ENCODE measurements at places on chromosomes 13 and 19.

- no peak for DNase-seq
These were observed 16.0 kb downstream of the UBE2L5 start for GRCh38 chr13:30438286-30438685.

DNA sequence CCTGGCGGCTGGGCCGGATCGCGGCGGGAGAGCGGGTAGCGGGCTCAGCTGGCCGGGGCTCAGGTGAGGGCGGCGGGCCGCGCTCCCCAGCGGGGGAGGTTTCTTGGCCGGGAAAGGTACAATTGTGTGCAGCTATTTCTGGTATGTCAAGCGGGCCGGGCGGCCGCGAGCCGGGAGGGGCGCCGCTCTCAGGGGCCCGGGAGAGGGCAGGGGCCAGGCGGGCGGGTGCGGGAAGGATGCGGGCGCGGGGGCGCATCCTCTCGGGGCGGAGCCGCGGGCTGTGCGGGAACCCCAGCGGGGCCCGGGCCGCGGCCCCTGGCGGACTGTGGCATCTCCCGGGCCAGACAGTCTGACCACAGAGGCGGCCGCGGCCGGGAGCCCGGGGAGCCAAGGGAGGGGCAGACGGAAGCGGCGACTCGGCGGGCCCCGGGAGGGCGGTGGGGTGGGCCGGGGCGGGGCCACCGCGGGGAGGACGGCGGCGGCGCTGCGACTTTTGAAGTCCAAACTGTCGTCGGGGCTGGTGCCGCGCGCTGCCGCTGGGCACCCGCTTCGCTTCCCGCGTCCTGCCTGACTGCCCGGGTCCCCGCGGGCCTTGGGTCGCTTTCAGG lies at the start of gene LMO7:
Gene LMO7 (plus strand): TSS at position 503 of the 608 bp plus-strand sequence. CDS start 328 bp downstream, outside the sequence.
- DNase-seq: no peak

GRCh38 chr19:6705931-6706632 lies 14.4 kb downstream of the C3 start:
- no peak for DNase-seq

- DNase-seq: no peak
These were observed 1618.7 kb downstream of the OLFM4 start for GRCh38 chr13:54647275-54647674.

DNA sequence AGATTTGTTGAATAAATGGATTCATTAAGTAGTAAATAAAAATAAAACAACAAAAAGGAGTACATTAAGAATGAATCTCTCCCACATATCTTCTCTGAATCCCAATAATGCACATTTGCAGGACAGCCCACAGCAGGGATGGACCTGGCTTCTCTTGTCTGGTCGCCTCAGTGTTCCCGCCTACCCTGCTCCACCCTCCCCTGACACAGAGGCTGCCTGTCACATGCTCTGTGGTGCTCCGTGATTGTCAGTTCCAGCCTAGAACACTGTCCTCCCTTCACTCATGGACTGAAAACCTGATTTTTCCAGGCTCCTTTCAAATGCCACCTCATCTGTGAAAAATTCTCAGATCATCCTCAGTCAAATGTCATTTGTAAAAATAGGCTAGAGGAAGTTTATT lies 94.5 kb upstream of the GPR12 start:
- no peak for DNase-seq

DNA sequence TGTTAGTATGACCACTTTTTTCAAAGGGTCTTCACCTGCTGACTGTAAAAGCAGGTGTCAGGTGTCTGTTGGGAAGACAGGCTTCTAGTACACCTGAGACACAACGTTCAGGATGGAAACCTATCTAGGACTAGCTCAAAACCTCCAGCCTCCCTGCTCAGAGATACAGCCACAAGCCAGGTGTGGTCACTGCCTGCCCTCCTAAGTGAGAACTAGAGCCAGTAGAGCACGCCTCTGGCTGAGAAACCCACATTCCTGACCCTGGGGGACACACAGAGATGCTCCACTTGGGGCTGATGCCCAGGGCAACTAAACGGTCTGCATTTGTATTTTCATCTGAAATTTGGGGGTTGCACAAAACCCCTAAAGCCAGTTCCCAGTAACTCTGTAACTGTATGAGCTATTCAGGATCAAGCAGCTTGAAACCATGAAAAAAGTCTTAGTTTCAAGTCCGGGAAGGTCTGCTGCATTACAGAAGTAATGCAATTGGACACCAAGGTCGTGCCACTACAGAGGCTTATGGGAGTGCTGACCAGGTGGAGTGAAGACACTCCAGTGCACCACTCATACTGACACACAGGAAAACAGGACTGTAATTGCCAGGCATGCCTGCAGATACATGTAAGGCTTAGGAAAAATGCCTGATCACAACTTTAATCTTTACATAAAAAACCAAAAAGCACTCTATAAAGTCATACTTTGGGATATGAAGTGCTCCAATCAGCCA lies 27.8 kb downstream of the ANKRD10 start:
- DNase-seq: no peak

- no peak for DNase-seq
These were observed 106.1 kb downstream of the HSPH1 start for GRCh38 chr13:31055589-31055988.

GRCh38 chr19:44646049-44646416 lies 2.3 kb downstream of the PVR start:
- DNase-seq: no peak

DNA sequence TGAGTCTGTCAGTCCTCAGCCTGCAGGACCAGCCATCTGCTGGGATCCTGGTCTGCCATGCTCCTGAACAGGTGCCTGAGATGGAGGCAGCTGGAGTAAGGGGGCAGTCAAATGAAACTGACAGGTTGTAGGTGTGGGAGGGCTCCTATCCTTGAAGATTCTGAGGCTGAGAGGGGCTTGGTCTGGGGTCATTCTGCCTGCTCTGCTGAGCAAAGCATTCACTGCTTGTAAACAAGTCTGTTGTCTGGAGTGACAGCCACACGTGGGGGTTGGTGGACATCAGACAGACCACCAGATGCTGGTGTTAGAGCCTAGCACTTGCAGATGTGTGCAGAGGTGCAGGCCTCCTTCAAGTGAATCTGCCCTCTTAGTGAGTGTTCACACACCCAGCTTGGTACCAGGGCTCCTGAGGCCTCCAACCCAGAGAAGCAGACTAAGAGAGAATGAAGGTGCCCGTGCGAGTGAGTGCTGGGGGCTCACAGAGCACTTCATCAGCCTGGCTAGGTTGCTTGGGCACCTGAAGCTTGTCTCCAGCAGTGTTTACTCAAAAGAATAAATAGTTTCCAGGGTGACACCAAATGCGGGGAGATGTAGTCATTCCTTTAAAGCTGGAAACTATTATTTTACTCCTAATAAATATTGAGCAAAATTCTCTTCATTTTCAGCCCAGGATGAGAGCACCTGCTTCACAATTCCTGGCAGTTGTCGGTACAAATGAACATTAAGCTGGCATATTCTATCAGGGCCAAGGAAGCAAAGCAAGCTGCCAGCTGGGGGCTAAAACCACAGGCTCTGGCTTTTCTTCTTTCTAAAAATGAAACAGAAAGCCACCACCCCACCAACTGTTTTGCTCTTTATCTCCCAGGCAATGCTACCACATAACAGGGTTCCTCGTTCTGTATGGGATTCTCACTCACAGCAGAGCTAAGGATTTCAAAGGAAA lies 82.3 kb downstream of the RNASEH2B start:
- DNase-seq: no peak

DNA sequence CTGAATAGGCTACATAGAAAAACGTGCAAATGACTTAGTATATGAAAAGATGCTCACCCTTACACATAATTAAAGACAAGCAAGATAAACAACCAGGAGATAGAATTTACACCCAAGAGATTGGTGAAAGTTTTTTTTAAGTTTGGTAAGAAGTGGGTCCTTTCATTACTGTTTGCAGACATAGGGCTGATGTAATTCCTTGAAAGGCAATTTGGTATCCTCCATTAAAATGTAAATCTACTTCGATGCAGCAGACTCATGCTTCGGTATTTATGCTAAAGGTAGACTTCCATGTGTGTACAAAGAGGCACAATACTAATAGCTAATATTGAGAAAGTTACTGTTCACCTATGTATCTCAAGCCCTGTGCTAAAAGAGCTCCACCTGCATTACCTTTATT lies 33.5 kb downstream of the CNMD start:
- no peak for DNase-seq

- DNase-seq: peak; percentile 78
These were observed at the start of gene ZFP30 for GRCh38 chr19:37655301-37655688. Gene ZFP30, minus strand, starts transcription at chr19:37655465. Its CDS starts 7,643 bp downstream, at chr19:37647822.

DNA sequence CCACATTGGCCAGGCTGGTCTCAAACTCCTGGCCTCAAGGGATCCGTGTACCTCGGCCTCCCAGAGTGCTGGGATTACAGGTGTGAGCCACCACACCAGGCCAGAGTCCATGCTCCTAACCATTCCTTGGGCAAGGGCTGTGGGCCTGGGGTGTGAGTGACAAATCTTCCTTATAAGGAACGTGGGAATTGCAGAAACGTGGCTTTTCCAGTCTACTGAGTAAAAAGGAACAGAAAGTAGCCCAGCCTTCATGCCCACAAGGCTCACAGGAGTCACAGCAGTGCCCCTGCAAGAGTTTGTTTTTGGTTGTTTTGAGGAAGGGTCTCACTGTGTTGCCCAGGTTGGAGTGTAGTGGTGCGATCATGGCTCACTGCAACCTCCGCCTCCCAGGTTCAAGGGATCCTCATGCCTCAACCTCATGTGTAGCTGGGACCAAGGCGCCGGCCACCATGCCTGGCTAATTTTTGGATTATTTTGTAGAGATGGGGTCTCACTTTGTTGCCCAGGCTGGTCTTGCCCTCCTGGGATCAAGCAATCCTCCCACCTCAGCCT lies 5.1 kb downstream of the MYPOP start:
- DNase-seq: no peak

- DNase-seq: no peak
These were observed 262.0 kb downstream of the NDFIP2 start for GRCh38 chr13:79742923-79743322.
